Cortex of kidney (tissue), 1 donor: ENCODE measurements at places on chromosomes 12 and 14.

GRCh38 chr14:98956181-98956580 lies 315.8 kb downstream of the BCL11B start:
- no peak for DNase-seq

DNA sequence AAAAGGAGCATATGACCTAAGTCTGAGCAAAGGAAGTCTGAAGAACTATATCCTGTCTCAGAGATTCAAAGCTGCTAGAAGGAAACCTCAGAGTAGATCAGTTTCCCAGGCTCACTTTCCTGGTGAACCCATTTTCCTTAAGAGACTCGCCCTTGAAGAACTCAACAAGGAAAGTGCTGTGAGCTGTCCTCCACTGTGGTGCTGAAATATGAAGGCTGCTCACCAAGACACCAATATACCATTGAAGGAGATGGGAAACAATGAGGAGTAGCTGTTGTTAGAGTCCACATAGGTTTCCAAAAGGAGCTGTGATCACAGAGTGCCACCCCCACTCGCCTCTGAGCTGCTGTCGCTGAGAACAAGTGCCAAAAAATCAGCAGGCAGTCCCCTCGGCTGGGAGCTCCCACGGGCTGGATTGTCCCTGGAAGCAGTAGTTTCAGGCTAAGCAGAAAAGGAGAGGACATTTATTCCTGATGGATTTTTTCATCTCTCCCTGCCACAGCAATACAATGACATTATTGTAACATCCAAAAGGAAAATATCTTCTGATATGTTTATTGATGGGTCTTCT lies 282.1 kb downstream of the RPS29 start:
- no peak for DNase-seq

DNA sequence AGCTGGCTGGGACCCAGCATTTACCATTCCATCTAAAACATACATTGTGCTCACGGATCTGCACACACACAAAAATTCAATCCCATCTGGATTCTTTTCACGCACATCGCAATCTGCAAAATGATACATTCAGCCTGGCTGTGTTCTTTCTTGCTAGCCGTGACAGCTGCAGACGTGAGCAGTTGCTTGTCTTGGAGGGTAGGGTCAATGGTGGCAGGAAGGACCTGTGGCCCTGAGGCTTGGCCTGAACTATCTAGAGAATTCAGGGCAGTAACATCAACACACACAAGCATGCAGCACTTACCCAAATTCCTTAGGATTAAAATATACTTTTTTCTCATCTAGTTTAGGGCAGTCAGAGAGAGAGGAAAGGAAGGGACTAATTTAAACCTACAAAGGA lies 72.0 kb downstream of the DICER1 start:
- DNase-seq, result no peak

DNA sequence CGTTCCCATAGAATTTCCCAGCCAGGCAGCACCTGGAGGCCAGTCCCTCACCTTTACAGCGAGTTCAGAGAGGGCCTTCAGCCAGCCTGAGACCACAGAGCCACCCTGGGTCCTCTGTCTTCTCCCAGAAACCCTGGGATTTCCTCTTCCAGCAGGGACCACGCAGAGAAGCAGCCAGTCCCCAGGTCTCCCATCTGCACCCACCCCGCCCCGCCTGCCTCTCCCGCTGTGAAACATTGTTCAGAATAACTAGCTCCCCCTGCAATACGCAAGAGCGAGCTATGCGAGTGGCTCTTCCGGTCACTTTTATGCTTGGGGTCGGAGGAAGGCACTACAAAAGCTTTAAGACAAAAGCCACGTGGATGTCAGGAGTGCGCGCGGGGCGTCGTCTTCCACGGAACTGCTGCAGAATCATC lies 77.8 kb downstream of the SERPINA3 start:
- no peak for DNase-seq

DNA sequence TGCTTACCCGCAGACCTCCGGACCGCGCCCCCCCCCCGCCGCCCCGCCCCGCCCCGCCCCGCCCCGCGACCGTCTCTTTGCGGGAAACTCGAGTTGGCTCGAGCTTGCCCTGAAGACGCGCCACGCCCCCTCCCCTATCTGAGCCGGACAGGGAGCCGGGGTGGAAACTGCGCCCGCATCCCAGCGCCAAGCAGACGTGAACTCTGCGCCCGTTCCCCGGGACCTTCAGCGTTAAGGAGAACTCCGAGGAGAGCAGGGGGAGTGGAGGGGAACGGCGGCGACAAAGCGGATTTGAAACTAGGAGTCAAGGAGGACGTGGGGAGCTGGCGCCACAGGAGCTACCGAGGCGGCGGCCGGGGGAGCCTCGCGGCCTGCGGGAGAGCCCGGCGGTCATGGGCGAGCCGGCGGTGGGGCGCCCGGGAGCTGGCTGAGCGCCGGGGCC lies at the start of gene KCNK13:
Gene KCNK13 (plus strand): TSS at position 310 of the 442 bp plus-strand sequence. CDS start 212 bp downstream, outside the sequence.
- DNase-seq, result no peak

DNA sequence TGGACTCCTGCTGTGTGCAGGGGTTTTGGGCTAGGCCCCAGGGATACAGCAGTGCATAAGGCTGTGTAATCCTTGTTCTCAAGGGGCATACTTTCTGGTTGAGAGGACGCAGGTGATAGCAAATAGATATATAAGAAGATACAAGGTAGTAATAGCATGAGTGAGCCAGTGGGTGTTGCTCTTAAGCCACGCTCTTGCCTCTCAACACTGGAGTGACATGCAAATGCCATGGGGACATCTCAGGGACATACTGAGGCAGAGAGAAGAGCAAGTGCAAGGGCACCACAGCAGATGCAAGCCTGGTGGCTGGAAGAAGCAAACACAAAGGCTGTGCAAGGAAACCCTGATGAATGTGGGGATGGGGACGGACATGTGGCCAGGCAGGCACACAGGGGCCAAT lies 223.3 kb downstream of the CHST11 start:
- no peak for DNase-seq

- no peak for DNase-seq
These were observed 198.7 kb upstream of the RASSF8 start for GRCh38 chr12:25759752-25760151.

DNA sequence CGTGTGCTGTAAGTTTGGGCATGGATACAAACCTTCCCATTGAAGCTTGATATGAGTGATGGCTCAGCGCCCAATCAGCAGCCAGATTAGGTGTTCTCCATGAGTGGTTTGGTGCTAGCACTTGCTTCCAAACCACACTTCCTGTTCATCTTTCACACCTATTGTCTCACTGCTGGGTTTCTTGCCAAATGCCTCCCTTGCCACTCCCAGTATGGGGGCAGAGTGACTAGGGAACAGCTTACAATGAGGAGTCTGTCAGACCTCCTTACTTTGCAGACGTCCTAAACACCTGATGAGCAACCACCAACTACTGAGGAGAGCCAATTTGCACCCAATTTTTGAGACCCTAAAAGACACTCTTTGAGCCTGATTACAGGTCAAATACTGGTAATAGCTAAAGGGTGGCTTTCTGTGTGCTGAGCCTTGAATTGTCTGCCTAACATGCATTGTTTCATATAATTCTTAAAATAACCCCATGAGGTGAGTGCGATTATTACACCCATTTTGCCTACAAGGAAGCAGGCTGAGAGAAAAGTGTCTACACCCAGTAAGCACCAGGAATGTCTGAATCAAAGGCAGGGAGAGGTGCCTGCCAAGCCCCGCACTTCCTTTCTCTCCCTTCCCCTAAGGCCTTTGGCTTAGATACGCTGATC lies 48.4 kb upstream of the FOS start:
- no peak for DNase-seq

GRCh38 chr12:118050972-118051910 lies 9.7 kb downstream of the WSB2 start:
- DNase-seq, result no peak

DNA sequence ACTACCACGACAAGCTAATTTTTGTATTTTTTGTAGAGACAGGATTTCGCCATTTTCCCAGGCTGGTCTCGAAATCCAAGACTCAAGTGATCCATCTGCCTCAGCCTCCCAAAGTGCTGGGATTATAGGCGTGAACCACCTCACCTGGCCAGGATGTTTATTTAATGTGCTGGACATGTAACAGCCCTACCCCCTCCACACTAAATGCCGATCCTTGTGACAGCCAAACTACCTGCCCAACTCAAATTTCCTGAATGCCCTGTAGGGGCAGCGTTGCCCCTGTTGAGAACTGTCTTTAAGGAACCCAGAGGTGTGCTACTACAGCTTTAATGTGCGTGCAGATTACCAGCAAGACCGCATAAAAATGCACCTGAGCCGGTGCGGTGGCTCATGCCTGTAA lies 48.1 kb downstream of the KCNK13 start:
- DNase-seq, result no peak

GRCh38 chr12:104023710-104024109 lies 26.3 kb downstream of the GLT8D2 start:
- DNase-seq, result no peak

DNA sequence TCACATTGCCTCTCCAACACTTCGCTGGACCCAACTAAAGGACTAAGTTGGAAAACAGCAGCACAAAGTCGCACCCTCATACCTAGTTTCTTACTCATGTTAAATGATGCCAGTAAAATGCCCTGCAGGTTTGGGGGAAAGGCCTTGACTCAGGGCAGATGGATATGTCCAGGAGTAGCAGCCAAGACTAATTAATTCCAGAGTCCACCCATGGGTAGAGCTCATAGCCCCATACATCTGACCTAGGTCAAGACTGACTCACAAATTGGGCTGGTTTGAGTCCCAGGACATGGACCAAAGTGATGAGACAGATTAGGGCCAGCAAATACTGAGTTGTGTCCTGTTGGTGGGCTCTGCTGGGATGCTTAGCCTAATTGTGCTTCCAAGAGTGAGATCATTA lies 224.0 kb upstream of the BTG1 start:
- DNase-seq, result no peak

GRCh38 chr14:24032727-24033418 lies 18.9 kb upstream of the CARMIL3 start:
- no peak for DNase-seq

DNA sequence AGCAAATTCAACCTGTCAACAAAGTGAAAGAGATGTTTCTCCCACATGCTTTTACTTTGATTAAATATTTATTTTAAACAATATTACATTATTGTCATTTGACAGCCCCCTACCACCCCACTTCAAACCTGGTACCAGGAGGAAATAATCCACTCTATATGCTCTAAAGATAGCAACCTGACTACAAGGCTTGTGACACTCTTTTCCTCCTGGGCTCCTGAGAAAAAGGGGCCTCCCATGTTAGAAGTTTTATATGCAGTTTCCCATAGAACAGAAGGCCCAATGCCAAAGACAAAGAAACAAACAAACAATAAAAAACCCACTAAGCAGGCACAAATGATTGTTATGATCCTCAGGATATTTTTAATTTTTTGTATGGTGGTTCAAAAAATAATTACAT lies 73.6 kb downstream of the RPS29 start:
- no peak for DNase-seq

GRCh38 chr12:76674669-76675315 lies 89.1 kb upstream of the ZDHHC17 start:
- no peak for DNase-seq

DNA sequence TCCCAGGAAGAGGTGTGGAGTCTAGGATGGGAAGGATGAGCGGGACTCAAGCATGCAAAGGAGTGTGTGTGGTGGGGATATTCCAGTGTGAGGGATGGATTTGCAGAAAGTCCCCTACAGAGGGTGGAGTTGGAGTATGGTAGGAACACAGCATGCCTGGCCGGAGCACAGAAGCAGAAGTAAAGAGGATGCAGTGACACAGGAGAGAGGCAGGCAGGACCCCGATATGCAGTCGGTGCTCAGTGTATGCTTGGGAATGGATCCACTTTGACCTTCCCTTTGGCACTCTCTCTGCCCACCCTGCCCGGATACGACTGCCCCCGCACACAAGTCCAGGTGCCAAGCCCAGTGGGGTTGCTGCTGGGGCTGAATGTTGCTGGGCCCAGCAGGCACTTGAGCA lies 21.3 kb downstream of the WSCD2 start:
- DNase-seq, result no peak

- no peak for DNase-seq
These were observed 485.7 kb downstream of the ZFP36L1 start for GRCh38 chr14:68306934-68307789.

DNA sequence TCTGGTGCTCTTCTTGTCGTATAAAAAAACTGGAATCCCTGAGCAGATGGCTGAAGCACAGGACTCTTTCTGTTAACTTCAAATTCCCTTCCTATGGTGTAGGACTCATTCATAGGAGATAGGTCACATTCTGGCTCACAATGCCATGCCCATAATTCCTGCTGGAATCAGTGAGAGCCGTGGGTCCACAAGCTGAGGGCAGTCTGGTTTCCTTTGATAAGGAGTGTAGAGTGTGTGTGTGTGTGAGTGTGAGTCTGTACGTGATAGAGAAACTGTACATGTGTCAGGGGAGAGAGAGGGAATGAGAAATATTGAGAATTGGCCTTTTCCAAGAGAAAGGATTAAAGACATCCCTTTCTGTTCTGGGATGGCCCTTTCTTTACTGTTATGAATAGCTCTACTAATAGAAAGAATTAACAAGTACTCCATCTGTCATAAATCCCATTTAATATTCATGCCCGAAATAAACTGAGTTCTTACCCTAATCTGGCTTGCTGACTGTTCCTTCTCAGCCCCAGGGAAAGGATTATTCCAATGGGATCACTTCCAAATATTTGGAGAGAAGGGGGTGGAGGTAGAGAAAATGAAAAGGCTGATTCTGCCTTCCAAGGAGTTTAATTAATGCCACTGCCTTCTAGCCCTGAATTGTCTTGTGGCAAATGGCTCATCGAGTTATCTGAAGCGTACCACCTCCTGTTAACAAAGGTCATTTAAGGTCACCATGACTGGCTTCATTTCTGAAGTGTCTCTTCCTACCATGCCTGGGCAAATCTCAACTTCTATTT lies 79.0 kb downstream of the TMX1 start:
- no peak for DNase-seq

DNA sequence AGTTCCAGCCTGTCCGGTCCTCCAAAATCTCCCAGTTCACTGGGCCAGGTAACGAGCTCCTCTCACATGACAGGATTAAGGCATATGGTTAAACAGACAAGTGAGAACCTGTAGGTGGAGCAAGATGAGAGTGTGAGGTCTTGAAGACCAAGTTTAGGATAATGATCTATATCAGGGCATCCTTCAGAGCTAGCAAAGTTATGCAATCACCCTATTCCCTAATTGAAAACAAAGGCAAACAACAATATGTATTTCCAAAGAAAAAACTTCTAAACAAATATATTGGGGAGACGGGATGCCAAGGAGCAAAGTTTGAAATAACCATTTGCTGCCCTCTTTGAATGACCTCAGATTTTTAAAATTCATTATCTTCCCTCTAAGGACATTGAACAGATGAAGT lies 571.2 kb downstream of the BCL11B start:
- DNase-seq, result no peak

GRCh38 chr14:101821528-101821927 lies 60.0 kb downstream of the PPP2R5C start:
- no peak for DNase-seq
